ENCODE measurements at places on chromosomes 4 and X.

GRCh38 chr4:83556816-83557215 lies 20.9 kb downstream of the GPAT3 start:
- no peak for DNase-seq

DNA sequence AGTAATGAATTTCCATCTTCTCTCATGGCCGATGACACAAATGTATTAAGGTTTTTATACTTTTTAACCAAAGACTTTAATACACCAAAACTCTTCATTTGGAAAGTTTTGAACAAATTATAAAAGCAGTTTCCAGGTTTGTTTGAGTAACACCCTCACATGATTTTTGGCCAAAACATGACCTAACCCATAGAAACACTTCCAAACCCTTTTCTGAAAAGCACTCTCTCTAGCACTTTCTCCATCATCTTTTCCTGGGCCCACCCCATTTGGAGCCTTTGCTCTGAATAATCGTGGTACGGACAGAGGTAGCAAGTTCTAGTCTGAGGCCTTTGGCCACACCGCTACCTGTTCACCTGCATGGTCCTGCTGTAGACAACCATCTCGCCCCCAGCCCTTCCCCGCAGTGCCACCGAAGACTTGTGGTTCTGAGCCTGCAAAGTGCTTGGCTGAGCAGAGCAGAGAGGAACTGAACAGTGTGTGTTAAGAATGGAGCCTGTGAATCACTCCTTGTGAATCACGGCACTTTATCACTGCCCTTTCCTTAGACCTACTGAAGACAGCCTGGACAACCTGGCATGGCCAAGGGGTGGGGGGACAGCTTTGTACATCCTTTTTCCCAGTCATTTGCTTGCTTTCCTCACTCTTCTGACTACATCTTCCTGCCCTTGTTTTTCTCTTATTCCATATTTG lies 181.8 kb downstream of the PTTG2 start:
- DNase-seq: no peak

GRCh38 chr4:150411520-150411919 lies 170.4 kb upstream of the MAB21L2 start:
- no peak for DNase-seq

- DNase-seq: no peak
Measured at GRCh38 chr4:78568640-78569305, 17.2 kb downstream of the ANXA3 start.

DNA sequence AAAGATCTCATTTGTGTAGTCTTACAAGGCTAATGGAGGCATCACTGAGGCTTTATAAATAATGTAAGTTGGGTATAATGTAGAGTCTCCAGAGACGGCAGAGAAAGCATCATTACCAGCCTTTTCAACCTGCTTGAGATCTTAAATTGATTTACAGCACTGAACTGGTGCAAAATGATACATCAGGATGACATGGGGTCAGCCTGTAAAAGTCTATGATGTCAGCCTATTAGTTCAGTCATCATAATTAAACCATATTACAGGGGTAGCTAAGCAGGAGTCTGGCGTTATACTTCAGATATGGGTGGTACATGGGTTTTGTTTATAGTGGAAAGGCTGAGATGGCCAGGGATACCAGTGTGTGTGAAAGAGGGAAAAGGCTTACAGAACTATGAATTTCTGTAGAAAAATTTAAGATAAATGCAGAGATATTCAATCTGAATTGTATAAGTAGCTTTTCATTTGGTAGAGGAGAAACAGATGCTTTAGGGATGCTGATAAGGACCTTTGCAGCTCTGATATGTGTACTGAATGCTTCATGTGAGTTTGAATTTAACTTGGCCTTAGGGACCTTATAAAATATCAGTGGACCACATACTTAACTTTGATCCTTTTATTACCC lies 2.7 kb downstream of the SMAD1 start:
- no peak for DNase-seq

DNA sequence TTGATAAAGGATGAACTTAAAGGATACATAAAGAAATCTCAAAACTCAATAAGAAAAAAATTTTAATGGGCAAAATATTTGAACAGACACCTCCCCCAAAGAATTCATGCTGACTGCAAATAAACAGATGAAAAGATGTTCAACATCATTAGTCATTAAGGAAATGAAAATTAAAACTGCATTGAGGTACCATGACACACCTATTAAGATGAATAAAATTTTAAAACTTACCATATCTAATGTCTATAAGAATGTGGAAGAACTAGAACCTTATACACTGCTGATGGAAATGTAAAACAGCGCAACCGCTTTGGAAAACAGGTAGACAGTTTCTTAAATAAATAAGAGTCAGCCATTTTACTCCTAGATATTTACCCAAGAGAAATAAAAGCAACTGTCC lies 266.8 kb upstream of the TET2 start:
- no peak for DNase-seq

- DNase-seq: no peak
Measured at GRCh38 chr4:120682981-120683380, 239.5 kb downstream of the PRDM5 start.

GRCh38 chrX:110159865-110160264 lies 157.0 kb downstream of the TMEM164 start:
- DNase-seq: no peak

DNA sequence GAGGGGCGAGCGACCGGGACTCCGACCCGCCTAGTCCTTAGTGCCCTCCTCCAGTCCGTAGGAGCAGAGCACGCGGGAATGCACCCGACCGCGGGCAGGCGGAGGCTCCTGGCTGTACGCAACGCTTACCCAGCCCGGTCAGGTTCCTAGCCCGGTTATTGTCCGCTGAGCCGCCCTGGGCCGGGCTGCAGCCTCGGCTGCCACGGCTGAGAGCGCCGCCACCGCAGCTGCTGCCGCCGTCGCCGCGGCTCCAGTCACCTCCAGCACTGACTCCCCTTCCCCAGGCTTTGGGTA lies at the start of gene AMER1:
Gene AMER1 (minus strand): TSS at position 268 of the 294 bp plus-strand sequence. CDS start 12,422 bp downstream, outside the sequence.
- DNase-seq: no peak

DNA sequence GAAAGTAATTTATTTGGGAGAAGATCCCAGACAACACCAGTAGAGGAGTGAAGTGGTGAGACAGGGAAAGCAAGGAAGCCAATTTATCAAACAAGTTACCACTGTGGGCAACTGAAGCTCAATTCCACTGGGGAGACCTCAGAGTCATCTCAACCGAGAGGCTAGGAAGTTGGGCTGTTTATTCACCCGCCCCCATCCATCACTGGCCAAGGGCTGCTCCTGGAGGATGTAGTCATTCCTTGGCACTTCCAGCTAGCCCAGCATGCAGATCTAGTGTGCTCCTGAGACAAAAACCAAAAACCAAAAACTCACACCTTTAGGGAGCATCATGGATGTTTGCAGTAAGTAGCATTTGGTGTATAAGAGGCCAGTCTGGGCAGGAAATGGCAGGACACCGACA lies 47.0 kb downstream of the RAI2 start:
- no peak for DNase-seq

GRCh38 chr4:148073349-148073748 lies 341.5 kb downstream of the ARHGAP10 start:
- no peak for DNase-seq

GRCh38 chr4:2862528-2862927 lies 18.9 kb downstream of the ADD1 start:
- DNase-seq: no peak
